Natural killer cell treated with Interleukin-12 subunit alpha and Interleukin-12 subunit beta and Interleukin-15 and Interleukin-18, amount 100 ng/mL, for 72 hours (primary cell): ENCODE measurements at places on chromosomes 1 and 21. TPM values are rescaled to one million over a fixed set of nuclear protein-coding genes. Genes with fewer than 3 reads are reported as not detected.

Gene TTC22
- total RNA-seq: 1.5 TPM

GRCh38 chr1:2233468-2233867 is 5.3 kb downstream of the SKI start:
- H3K4me3 ChIP-seq: peak overlapping the region; percentile 27
- no peak for DNase-seq
- H3K4me1 ChIP-seq: peaks cover 58% of the 10 kb centered on the region
- no peaks in the 10 kb centered on the region for H3K36me3 ChIP-seq
- H3K27ac ChIP-seq: no peak overlapping the region

DNA sequence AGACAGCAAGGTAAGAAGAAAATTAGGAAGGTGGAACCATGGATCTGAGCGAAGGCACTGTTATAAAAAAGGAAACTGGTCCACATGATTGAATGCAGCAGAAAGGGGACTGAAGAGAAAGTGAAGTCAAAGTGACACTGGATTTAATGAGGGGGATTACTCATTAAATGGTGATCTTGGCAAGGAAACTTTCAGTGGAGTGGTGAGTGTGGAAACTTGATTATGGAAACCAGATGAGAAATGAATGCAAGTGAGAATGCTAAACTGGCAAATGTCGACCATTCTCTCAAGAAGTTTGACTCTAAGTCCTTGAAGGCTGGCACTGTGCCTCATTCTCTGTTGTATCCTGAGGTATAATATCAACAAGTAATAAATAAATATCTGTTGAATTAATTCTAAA is 23.3 kb downstream of the COLGALT2 start:
- H3K36me3 ChIP-seq: no peaks in the 10 kb centered on the region
- no peak overlapping the region for H3K27ac ChIP-seq
- no peaks in the 10 kb centered on the region for H3K4me1 ChIP-seq
- H3K4me3 ChIP-seq: no peak overlapping the region
- no peak for DNase-seq

- H3K27ac ChIP-seq: no peak overlapping the region
- no peak for DNase-seq
- peaks cover 10% of the 10 kb centered on the region for H3K4me1 ChIP-seq
- no peaks in the 10 kb centered on the region for H3K36me3 ChIP-seq
- H3K27me3 ChIP-seq: peaks cover 48% of the 10 kb centered on the region
These were observed 41.1 kb upstream of the BCL10 start for GRCh38 chr1:85317560-85317959.

- no peaks in the 10 kb centered on the region for H3K36me3 ChIP-seq
- peaks cover 12% of the 10 kb centered on the region for H3K4me1 ChIP-seq
- no peak overlapping the region for H3K27ac ChIP-seq
- no peak overlapping the region for H3K4me3 ChIP-seq
These were observed 16.7 kb downstream of the FRRS1 start for GRCh38 chr1:99749504-99750347.
